ENCODE measurements at places on chromosomes 2 and 18.

GRCh38 chr2:233079953-233080835, 20.1 kb downstream of the INPP5D start:
- peak; percentile 28 for DNase-seq

GRCh38 chr2:103383541-103383940, 621.7 kb downstream of the TMEM182 start:
- DNase-seq = no peak

- DNase-seq = no peak
Measured at GRCh38 chr18:23617412-23618014, 31.2 kb upstream of the NPC1 start.

DNA sequence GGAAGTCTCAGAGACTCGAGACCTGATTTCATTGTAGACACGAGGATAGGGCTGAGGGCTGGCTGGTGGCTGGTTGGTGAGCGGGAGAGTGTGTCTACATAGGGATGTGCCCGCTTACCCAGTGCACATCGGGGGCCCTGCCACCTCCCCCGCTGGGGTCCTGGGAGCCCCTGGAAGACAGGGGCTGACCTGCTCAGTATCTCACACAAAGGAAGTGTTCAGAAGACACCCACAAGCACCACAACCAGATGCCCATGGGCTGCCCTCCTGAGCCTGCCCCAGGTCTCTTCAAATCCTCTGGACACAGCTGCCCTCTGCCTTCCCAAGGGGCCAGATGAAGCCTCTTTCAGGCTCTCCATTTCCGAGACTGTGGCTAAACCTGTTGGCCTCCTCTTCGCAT, 43.1 kb downstream of the MYCN start:
- DNase-seq = no peak

DNA sequence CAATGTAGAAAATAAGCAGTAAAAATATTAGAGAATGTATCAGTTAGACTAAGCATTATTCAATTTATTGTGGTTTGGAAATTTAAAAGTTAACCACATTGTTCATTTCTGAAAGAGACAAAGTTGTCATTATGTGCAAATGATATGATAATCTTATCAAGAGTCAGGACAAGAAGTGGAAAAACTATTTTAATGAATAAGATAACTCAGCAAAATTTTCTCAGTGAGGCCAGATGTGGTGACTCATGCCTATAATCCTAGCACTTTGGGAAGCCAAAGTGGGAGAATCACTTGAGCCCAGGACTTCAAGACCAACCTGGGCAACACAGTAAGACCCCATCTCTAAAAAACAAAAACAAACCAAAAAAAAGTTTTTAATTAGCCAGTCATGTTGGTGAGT, 39.5 kb upstream of the CERS6 start:
- DNase-seq = no peak

DNA sequence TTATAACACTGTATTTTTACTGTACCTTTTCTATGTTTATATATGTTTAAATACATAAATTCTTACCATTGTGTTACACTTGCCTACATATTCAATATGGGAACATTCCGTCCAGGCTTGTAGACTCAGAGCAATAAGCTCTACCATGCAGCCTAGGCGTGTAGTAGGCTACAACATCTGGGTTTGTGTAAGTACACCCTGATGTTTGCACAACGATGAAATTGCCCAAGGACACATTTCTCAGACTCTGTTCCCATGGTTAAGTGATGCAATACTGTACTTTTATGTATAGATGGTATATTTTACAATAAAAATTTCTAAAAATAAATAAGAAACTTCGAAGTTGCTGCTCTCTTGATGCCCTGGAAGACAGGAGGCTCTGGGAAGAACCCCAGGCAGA, 38.4 kb downstream of the YPEL5 start:
- no peak for DNase-seq

GRCh38 chr2:76977846-76978727, 544.1 kb downstream of the LRRTM4 start:
- DNase-seq = no peak

DNA sequence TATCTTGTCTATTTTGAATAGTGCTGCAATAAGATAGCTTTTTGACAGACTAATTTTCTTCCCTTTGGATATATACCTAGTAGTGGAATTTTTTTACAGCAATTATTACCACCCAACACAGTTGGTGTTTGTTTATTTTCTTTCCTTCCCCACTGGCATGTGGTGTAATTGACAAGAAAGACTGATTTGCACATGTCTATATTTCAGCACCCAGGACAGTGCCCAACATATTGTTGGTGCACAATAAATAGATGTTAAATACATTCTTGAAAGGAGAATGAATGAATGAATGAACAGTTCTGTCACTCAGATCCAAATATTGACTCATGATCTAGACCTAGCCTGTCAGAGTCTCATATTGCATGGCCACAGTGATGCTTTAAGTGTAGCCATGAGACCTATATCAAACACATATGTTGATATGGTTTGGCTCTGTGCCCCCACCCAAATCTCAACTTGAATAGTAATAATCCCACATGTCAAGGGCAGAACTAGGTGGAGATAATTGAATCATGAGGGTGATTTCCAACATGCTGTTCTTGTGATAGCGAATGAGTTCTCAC, 538.2 kb downstream of the NYAP2 start:
- no peak for DNase-seq

- no peak for DNase-seq
Measured at GRCh38 chr2:178074123-178075005, 1.8 kb upstream of the PDE11A start.

- no peak for DNase-seq
Measured at GRCh38 chr18:2508678-2509077, 62.6 kb downstream of the METTL4 start.

GRCh38 chr2:69209482-69209881, 177.5 kb downstream of the GFPT1 start:
- DNase-seq = no peak

GRCh38 chr2:37664231-37664643, 7.2 kb downstream of the CDC42EP3 start:
- no peak for DNase-seq

GRCh38 chr18:12361770-12362378, 15.2 kb downstream of the AFG3L2 start:
- DNase-seq = no peak

- DNase-seq = no peak
Measured at GRCh38 chr18:24814521-24814920, 354.1 kb downstream of the HRH4 start.

DNA sequence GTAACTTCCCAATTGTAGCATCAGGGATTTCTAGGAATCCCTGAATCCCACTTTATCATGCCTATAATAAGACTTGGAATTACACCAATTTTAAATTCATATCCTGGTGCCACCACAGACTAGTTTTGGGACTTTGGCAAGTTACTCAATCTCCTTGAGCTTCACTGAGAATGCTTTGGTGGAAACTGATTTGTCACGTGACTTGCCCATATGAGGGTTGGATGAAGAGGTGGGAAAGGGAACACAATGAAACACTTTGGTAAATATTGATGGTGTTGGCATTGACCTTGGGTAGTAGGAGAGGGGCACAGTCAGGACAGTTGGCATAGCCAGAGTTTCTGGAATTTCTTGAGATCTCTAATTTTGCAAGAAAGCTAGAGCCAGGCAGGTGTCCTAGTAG, 452.2 kb downstream of the SLC4A3 start:
- no peak for DNase-seq

DNA sequence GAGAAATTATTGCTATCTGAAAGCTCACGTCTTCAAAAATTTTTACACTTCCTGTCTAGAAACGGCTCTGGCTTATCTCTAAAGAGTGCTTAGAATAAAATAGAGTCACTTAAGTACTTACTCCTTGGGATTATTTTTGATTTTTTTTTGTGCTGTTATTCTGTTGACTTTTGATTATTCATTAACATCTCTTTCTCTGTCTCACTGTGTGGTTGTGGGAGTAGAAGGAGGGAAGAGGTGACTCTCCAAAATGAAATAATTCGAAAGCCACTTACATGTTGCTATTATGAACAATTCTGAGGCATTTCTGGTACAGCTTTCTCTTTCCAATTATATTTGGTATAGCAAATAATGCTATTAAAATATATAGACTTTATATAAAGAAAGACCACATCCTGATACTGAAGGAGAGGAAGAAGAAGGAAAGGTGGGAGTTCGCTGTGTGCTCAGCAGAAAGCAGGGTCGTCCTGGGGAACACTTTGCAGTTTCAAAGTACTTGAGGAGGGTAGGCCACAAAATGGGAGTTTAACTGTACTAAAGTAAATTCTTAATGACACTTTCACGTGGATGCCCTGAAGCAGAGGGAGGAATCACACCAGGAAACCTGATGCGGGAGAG, 9.6 kb upstream of the MMADHC start:
- no peak for DNase-seq

DNA sequence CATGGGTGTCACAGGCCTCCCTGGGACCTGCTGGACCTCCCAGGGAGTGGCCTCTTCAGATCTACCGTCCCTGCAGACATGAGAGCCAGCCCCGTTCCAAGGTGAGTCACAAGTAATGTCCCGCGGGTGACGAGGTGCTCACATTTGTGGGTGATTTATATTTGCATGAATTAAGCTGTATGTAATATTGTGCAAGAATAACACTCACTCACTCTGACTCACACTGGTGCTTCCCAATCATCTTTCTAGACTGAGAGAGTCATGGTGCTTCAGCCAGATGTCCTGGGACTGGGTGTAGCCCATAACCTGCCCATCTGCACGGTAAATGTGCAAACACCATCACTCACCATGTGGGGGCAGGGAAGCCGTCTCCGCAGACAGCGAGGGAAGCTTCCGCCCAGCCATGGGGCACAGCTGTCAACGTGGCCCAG, 347.5 kb upstream of the SALL3 start:
- no peak for DNase-seq

GRCh38 chr18:54742659-54743604, 85.3 kb upstream of the RAB27B start:
- DNase-seq = no peak

DNA sequence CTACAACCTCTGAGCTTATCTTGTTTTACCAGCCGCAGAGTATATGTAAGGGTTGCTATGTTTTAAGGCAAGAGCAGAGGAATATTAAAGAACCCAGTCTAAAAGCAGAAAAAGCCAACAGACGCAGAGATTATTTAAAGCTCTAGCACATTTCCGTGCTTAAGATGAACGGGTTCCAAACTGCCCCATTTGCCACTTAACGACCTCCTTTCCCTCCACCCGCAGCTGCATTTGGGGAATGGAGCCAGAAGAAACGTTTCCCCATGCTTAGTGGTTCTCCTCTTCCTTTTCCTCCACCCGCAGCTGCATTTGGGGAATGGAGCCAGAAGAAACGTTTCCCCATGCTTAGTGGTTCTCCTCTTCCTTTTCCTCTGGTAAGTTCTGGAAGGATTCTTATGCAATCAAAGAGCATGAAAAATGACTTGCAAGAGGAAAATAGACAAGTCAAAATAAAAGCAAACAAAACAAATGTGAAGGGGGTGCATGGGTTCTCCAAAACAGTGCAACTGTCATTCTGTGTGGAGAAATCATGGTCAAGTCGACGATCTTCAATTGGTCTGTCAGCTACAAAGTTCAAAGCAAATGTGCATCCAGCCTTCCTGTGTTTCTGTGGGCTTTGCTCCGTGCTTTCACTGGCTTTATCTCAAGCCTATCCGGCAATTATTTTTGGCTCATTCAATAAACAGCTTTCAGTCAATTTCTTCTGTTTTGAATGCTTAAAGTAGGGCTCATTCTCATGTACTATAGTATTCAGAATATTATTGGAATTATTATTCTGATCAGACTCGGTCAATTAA, 57.8 kb downstream of the DIPK1C start:
- peak; percentile 26 for DNase-seq

- peak; percentile 53 for DNase-seq
Measured at GRCh38 chr2:128314348-128315121, 4.1 kb downstream of the HS6ST1 start.

DNA sequence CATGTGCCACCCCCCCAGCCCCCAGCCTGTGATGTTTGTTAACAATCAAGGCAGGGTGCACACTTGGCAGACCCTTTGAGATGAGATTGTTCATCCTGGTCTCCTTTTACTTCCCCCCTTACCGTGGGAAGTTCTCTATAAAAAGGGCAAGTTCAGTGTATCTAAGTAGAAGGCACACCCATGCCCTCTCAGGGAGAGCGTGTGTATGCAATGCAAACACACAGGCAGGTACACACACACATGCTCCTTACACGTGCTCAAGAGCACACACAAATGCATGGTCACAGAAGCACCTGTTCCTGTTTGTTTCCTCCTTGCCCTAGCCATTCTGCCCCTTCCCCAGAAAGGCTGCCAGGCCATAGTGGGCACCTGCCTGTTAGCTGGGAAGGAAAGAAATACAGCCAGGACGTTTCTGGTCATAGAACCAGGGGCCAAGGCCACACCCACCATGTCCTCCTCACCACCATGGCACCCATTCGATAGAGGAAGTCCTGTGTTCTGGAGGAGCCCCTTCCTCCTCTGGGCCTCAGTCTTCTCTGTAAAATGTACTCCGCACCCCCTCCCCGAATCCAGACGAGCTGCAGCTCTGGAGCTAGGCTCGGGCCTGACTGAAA, 3.1 kb downstream of the ATOH8 start:
- no peak for DNase-seq
